ENCODE measurements at places on chromosomes 11 and 22. TPM values are rescaled to one million over a fixed set of nuclear protein-coding genes. Genes with fewer than 3 reads are reported as not detected.

DNA sequence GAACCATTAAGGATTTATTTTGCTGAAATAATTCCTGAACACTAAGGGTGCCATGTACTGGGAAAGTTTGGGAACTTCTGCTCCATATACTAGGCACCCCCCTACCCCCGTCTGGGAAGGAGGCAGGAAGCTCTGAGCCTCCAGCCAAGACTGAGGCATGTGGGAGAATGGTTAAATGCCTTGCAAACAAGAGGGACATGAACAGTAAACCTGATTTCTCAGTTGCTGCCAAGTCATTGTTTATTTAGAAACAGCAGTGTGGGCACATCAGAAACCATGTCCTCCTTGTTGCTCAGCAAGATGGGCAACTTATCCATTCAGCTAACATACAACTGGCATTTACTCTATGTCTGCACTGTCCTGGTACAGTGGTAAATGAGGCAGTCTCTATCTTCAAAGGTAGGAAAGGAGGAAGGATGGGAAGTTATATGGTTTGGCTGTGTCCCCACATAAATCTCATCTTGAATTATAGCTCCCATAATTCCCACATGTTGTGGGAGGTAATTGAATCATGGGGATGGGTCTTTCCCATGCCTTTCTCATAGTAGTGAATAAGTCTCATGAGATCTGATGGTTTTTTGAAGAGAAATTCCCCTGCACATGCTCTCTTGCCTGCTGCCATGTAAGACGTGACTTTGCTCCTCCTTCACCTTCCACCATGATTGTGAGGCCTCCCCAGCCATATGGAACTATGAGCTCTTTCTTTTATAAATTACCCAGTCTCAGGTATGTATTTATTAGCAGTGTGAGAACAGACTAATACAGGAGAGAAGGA lies 459.1 kb downstream of the MIAT start:
- DNase-seq = no peak

DNA sequence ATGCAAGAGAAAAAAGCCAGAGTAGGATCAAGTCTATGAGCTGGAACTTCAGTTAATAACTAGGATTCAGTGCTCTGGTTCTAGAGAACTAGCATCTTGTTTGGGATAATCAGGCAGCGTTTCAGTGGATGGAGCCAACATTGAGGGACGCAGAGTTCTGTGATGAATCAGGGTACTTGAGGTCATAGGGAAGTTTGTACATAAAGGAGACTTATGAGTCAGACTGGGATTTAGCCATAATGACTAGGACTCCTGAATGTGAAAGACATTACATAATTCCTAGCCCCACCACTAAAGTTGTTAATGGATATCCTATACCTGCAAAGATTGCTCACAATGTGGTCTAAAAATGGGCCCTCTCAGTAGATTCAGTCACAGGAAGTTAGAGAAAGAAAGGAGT lies 6.8 kb downstream of the SLN start:
- peak; percentile 85 for DNase-seq

GRCh38 chr11:2824851-2825250 lies 60.7 kb downstream of the CDKN1C start:
- no peak for DNase-seq

DNA sequence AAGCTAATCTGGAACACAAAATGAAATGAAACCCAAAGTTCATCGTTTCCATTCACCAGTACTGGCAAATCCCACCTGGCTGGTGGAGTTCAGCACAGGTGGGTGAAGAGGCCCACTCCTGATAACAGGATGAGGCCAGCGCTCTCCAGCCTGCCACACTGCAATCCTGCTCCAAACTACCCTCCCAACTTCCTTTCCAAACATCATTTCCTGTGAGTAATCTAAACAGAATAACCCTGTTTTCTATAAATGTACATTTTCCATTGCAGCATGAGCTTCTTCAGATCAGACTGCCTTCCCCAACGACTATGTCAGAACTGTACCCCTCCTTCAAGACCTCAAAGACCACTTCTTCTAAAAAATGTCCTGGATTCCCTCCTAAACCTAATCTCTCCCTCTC lies 15.9 kb upstream of the NFRKB start:
- DNase-seq = peak; percentile 17

DNA sequence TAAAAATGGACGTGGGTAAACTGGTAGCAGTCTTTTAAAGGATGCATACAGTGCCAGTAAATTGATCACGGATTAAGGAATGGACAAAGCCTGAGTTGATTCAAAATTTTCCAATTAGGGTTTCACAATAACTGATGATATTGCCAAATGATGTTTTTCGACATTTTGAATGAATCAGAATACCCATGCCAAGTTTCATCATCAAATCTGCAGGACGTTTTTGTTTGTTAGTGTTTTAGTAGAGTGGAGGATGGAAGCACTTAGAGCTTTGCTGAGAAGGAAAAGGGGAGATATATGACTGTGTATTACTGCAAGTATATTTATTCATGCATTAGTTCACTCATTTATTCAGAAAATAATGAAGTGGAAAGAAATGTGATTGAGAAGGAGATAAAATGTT lies 78.3 kb downstream of the SLC17A6 start:
- no peak for DNase-seq

- DNase-seq = no peak
These were observed 1.7 kb downstream of the SBF1 start for GRCh38 chr22:50473088-50473487.

DNA sequence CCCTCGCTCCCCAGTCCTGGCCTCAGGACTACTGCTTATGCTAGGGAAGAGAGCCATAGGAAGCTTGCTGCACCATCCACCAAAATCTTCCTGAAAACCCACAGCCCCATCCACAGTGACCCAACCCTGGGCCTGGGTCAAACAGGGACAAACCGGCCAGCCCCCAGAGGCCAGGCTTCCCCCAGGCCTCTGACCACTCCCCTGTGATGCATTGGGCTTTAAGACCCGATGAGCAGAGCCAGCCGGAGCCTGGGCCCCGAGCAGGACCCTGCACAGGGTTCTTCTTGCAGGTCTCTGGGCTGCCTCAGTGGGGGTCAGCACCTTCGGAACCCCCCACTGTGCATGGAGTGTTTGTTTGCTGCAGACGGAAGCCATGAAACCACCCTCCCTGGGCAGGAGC lies 583.7 kb downstream of the BRD1 start:
- DNase-seq = no peak

DNA sequence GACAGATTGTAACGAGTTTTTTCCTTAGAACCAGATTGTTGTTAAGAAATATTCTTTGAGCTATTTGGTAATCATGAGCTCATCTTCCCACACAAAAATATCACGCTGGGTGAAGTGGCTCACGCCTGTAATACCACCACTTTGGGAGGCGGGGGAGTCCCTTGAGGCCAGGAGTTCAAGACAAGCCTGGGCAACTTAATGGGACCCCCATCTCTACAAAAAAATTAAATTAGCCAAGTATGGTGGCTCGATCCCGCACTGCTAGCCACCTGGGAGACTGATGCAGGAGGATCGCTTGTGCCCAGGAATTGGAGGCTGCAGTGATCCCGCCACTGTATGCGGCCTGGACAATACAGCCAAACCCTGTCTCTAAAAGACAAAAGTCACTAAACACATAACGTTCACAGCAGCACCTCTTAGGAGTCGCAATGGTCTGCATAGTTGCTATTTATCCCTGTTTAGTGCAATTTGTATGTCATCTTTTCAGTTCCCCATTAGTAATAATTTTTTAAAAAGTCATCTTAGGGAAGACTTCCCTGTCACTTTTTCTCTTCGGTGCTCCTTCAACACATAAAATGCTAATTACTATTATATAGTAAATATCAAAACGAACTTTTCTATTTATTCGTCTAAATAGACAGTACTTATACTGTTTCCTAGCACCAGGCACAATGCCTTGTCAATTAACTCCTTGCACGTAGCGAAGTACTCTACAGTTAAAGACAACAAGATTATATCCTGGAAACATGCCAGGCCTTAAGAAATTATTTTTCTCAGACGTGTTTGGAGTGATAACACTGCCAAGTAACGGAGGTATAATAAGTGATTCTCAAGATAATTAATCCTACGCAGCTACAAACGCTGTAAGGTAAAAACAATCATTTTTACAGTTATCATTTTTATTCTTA lies 1.1 kb downstream of the ST13 start:
- peak; percentile 36 for DNase-seq

DNA sequence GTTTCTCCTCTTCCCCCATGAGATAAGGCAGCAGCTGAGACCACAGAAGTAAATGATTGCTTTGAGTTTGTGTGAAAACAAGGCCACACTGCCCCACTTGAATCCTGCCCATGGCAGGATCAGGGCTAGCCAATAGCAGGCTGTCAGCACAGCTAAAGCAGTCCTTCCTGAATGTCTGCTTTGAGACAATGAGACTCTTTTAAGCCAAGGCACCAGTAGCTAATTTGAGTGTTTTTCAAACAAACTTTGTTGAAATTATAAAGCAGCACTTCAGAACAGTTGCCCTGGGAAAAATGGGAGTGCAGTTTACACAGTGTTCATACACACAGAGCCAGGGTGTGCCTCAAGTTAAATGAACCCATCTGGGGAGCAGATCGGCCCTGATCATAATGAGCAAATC lies 103.5 kb upstream of the OR5AK2 start:
- DNase-seq = peak; percentile 1

GRCh38 chr22:35896111-35896705 lies 132.4 kb downstream of the RBFOX2 start:
- DNase-seq = no peak

- DNase-seq = no peak
These were observed 3.7 kb downstream of the SLC15A3 start for GRCh38 chr11:60948250-60948649.

GRCh38 chr11:112627588-112628045 lies 333.6 kb upstream of the NCAM1 start:
- no peak for DNase-seq

DNA sequence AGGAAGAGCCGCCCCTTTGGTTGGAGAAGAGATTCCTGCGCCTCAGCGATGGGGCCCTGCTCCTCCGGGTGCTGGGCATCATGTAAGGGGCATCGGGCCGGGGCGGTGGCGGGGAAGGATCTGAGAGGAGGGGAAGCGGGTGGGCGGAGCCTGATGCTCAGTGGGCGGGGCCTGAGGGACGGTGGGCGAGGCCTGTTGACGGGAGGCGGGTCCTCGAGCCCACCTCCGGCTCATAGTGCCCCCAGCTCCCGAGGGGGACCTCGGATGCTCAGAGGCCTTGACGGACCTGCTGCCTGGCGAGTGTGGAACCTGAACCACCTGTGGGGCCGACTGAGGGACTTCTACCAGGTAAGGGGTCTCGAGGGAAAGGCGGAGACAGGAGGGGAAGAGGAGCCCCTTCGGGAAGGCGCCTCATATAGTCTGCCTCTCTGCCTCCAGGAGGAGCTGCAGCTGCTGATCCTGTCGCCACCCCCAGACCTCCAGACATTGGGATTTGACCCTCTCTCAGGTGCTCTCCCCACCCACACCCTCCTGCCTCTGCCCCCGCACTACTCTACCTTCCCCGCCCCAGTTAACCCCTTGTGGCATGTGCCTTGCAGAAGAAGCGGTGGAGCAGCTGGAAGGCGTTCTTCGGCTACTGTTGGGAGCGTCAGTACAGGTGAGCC lies 799 bp downstream of the CCDC88B start:
- no peak for DNase-seq

GRCh38 chr11:105124756-105125155 lies 14.8 kb downstream of the CARD18 start:
- no peak for DNase-seq

DNA sequence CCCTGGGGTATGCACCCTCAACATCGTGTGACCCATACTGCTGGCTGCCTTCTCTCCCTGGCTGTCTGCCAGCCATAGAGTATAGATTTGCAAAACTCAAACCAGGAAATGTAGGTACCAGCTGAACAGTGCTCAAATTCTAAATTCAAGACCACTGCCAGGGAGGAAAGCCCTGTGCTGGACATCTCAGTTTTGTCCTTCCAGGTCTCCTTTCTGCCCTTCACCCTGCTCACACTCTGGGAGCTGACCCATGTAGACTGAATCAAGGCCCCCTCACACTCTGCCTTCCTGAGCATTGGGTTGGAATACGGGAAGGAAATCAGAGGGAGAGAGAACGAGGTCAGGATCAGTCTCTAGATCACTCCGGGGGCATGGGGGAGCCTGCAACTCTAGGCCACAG lies 12.4 kb upstream of the DRD2 start:
- DNase-seq = no peak

GRCh38 chr22:48577014-48577690 lies 1250.5 kb downstream of the BRD1 start:
- DNase-seq = no peak

DNA sequence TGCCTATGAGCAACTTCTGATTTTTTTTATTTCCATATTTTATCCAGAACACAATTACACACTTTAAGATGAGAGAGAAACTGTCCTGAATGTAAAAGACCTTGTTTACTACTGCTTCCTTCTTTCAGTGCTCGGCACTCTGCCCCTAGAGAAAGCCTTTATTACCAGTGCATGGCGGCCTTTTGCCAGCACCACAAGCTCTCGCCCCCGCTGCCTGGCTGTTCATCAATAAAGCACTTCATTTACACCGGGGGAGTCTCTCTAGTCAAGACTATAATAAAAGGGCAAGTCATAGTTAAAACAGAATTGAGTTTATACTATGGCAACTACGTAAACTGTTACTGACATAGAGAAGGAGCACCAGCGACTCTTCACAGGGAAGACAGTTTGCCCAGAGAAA lies 259.5 kb downstream of the CADM1 start:
- no peak for DNase-seq

- no peak for DNase-seq
These were observed 60.6 kb downstream of the FAM83F start for GRCh38 chr22:40055143-40055883.

DNA sequence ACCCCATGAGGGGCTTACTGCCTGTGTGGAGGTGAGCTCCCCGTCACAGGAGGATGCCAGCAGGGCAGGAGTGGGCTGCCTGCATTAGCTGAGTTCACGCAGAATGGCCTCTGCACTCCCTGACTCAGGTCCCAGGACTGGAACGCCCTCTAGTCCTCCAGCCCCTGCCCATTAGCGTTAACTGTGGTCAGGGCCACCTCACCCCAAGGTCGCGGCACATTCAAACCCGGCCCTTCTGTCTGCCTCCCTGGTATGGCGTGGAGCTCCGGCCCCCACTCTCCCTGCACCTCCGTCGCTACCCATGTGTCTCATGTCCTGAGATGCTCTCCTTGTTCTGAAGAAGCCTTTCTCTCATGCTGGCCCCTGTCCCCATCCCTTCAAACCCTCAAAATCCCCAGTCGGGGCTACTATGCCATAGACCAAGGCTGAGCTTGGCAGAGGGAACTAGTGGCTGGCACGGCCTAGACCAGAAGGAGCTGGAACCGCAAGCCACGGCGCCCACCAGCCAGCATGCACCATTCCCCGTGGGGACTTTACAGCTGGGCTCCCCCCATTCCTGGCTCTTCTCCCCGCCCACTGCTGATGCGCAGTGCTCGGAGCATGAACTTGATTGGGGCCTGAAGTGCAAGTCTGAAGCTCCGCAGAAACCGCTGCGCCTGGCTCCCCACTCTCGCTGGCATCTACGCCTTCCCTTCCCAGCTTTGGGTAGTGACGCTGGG lies 79.5 kb upstream of the RTL6 start:
- no peak for DNase-seq

GRCh38 chr22:49599039-49599438 lies 228.6 kb downstream of the BRD1 start:
- DNase-seq = no peak

The POGLUT3 gene
- total RNA-seq = 20.3 TPM

The ANO1 gene
- total RNA-seq = not detected

The KBTBD3 gene
- 4.3 TPM for total RNA-seq

The CHRNA10 gene
- 1.1 TPM for total RNA-seq

The KCNE3 gene
- 0.18 TPM for total RNA-seq

The ANKRD42 gene
- total RNA-seq = 8.3 TPM

The OR51A2 gene
- total RNA-seq = not detected

The MRTFA gene
- total RNA-seq = 90.4 TPM
